Large intestine (tissue), 12 donors: ENCODE measurements at places on chromosomes 16 and 17.

- no peak for DNase-seq
Measured at GRCh38 chr17:7677388-7678067, 9.8 kb downstream of the TP53 start.

DNA sequence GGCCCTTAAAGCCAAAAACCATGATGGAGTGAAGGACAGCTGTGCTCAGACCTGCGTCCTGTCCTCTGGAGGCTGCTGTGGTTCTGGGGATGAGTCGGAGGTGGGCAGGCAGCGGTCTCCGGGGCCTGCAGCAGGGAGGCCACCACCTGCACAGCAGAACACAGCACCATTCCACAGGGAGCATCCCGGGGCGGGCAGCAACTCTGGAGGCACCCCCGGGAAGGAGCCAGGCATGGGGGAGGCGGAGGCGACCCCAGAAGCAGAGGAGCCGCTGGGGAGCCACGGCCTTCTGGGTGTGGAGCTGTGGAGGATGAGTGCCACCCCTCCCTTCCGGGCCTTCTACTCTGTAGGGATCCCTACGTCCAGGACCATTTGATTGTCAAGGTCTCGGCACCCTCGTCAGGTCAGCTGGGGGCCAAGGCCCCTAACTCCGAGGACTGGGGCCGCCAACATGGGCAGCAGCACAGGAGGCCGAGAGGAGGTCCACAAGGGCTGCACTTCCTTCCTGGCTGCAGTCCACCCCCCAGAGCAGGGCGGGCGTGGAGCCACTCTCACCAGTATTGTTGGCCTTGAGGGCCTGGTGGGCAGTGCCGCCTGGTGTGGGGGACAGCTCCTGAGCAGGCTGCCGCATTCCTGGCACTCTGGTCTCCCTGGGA, 23.8 kb downstream of the CEP131 start:
- DNase-seq: no peak

DNA sequence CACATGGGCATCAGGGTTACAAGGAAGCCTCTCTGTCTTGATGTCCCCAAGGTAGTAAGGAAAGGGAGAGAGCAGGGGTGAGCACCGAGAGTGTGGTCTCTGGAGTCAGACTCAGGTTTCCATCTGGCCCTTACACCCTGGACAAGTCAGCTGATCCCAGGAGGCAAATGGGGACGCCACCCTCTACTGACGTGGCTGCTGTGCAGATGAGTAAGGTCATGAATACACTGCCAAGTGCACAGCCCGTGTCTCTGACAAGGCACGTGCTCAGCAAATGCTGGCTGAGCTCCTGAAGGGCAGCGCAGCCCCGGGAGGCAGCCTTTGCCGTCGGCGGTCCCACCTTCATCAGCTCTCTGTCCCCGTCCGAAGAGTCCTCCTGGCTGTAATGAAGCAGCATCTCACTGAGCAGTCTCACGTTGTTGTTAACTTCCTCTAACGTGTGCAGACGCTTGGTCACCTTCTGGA, 19.4 kb downstream of the GGA3 start:
- DNase-seq: no peak

DNA sequence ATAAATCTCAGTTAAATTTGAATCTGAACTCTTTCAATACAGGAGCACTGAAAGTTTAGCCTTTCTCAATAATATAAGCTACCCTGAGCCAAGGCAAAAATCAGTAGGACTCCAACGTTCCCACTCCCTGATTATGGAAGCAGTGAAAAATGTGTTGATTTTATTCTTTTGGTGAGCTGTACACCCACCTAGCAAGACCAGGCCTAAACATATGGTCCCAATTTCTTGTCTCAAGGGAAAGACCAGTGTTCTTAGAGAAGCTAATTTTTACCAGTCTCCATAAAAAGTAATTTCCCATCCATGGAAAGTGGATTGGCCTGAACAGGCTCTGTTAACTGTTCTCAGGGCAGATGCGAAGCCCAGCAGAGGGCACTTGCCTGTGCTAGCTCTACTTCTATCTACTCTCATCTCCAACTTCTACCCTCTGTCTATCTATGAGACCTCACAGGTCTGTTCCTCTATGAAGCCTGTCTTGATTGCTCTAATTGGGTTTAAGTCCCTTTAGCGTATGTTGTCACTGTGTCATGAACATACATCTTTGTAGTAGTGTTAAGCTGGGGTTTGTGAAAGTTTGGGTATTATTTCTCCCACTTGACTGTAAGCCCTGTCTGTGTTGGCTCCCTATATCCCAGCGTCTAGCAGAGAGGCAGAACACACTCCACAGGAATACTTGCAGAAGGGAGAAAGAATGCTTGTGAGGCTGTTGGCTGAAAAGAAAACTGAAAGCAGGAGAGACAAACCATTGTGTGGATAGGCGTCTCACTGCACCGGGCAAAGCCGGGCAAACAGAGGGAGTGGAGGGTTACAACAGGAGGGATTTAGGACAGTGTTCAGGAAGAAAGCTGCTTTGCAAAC, 167.1 kb upstream of the MAF start:
- DNase-seq: no peak

DNA sequence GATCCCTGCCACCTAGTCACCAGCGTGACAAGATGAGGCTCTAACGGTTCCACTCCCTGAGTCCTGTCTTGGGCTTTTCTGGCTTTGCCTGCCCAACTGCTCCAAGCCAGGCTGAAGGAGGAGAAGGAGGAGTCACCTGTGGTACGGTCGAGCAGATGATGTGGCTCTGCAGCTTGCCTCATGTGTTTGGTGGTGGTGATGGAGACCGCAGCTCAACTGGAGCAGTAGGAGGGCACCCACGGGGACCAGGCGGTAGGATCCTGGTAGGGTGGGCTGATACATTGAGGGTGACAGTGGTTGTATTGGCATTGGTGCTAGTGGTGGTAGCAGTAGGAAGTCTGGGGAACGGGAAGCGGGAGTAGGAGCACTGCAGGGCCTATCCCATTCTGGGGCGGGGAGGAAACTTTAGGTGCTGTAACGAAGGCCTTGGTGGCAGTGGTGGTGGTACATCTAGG, 202.8 kb upstream of the WSB1 start:
- no peak for DNase-seq

DNA sequence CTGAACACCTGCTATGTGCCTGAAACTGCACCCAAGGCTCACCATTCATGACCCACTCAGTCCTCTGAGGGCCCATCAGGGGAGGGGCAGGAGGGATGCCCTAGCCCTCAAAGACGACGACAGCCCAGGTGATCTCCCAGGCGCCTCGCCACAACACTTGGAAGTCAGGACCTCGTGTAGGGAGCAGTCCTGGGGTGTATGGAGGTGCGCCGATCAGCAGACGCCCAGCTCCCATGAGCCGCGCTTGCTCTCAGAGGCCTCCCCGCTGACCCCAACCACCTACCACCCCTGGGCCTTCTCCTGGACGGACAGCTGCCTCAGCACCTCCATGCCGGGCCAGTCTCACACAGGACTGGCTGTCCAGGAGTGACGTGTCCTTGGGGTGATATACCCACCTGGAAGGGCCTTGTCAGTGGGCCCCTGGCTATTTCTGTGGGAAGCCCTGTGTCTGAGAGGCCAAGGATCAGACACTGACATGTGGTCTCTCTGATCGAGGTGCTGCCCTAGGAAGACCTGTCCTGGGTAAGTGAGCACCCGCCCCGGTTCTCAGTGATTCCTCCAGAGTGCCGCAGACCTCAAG, 26.7 kb downstream of the KDM8 start:
- no peak for DNase-seq

DNA sequence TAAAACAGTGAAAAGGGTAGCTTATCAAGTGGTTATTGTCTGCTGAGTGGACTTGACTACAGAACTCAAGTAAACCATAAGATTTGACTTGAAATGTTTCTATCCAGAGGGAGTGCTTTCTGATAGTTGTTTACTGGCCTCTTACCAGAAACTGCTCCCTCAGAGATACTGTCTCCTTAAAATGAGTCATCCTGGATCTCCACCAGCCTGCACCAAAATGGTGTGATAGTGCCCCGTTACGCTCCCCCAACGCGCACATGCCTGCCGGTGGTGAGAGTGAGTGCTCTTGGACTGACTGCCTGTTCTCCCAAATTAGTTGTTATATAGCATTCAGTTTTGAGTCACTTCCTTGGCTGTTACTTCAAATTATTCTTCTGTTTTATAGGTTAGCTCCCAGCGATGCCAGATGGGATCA, 22.9 kb downstream of the PRCD start:
- no peak for DNase-seq

DNA sequence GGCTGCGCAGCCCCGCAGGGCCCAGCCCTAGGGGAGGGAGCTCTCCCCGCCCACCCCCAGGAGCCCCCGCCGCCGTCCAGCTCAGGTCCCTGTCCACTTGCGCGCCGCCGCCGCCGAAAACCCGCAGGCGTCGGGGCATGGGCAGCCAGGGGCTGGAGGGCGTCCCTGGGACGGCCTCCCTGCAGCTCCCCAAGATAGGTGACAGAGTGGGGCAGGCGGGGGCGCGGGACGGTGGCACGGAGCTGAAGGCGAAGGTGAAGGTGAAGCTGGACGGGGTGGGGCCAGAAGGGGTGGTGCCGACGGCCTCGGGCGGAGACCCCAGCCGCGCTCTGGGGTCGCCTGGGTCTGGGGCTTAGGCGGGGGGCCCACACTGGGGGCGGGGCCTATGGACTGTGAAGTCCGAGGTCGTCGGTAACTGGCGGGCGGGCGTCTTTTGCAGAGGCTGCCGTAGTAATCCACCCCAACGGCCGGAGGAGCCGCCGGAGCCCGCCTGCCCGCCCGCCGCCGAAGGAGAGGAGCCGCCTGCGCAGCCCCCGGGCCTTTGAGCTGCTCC, 27.2 kb downstream of the SREBF1 start:
- no peak for DNase-seq

- no peak for DNase-seq
Measured at GRCh38 chr17:16019347-16019746, 19.7 kb downstream of the TTC19 start.

GRCh38 chr17:17324616-17325015, 21.4 kb downstream of the NT5M start:
- DNase-seq: no peak

- DNase-seq: no peak
Measured at GRCh38 chr16:85670840-85671239, 17.9 kb downstream of the GINS2 start.

DNA sequence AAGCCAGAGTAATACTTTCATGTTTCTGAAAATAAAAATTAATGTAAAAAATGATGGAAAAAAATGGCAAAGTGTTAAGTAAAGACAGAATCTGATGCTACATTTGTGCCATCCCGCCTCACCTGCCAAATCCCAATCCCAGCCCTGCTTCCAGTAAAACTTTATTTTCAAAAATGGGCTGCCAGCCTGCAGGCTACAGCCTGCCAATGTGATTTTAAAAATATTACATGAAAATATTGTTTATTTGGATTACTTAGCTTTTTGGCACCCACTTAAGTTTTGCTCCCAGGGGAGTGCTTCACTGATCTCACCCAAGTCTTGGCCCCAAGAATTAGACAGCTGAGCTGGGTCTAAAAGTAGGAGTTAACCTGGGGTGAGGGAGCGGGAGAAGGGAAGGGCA, 112.8 kb downstream of the C16orf78 start:
- DNase-seq: no peak

GRCh38 chr16:52573365-52574299, 26.7 kb upstream of the TOX3 start:
- DNase-seq: peak; percentile 76

- peak; percentile 57 for DNase-seq
Measured at GRCh38 chr17:77420804-77421629, 280.2 kb downstream of the SEC14L1 start.
